ENCODE measurements at places on chromosomes 3 and 15.

DNA sequence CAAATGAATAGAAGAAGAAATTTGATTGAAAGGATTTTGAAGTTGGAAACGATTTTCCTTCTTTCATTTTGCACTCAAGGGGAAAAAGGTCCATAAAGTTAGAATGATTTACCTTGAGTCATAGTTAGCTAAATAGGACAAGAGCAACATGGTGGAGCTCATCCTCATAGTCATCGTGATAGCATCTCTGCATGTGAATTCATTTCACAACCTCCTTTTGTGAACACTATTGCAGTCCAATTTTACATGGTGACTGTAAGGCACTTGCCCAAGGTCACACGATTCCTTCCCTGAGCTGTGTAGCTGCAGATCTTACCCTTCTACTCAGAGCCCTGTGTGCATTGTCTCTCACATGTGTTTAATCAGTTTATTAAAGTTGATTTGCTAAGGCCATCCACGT lies 359.8 kb upstream of the C2CD4B start:
- no peak for DNase-seq

DNA sequence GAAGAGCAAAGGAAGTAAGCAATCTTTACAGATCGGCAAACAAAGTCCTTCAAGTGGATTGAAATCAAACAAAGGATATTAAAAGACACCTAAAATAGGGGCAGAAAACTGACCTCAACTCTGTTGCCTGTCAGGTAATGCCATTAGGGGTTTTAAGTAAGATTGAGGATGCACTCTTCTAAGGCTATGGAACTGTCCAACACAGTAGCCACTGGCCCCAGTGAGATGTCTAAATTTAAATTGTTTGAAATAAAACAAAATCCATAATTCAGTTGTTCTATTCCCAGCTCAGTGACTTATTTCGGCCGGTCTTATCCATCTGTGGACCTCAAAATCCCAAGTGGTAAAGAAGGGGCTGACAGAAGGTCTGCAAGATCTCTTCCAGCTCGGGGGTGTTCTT lies 49.5 kb upstream of the LMCD1 start:
- no peak for DNase-seq

- no peak for DNase-seq
Measured at GRCh38 chr3:154389861-154390260, 40.1 kb downstream of the GPR149 start.

GRCh38 chr15:31326875-31327668 lies 437 bp downstream of the KLF13 start:
- DNase-seq = peak; percentile 56

GRCh38 chr3:45140141-45140769 lies 5.9 kb downstream of the CDCP1 start:
- DNase-seq = no peak

GRCh38 chr3:124659175-124659574 lies 71.1 kb upstream of the UMPS start:
- DNase-seq = no peak

DNA sequence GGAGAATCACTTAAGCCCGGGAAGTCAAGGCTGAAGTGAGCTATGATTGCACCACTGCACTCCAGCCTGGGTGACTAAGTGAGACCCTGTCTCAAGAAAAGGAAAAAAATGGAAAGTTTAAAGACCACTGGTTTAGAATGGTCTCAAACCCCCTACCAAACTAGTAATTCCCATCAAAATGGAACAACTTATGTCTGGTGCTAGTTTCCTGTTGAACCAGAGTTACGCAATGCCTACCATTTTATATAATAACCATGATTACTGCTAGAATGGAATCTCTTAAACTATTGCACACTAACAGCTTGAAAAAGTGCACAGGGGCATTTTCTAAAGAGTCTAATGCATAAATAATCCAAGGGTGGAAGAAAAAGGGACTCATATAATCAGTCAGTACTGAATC lies 43.6 kb downstream of the DMXL2 start:
- no peak for DNase-seq

DNA sequence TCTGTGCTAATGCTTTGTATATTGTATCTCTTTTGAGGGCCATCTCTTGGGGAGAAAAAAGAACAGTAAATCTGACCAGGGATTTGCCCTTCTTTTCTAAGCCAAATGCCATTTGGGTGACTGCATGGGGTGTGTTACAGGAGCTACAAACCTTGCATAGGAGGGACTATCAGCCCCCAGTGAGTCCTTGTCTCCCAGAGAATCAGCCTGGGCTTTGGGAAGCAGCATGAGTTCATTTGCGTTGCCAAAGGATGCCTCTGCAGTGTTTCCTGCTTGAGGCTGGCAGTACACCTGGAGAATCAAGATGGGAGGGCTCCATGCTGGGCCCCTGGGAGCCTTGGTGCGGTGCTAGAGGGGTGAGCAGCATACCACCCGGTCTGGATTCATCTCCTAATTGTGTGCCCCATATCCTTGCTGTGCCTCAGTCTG lies 49.6 kb upstream of the POLG start:
- DNase-seq = no peak

DNA sequence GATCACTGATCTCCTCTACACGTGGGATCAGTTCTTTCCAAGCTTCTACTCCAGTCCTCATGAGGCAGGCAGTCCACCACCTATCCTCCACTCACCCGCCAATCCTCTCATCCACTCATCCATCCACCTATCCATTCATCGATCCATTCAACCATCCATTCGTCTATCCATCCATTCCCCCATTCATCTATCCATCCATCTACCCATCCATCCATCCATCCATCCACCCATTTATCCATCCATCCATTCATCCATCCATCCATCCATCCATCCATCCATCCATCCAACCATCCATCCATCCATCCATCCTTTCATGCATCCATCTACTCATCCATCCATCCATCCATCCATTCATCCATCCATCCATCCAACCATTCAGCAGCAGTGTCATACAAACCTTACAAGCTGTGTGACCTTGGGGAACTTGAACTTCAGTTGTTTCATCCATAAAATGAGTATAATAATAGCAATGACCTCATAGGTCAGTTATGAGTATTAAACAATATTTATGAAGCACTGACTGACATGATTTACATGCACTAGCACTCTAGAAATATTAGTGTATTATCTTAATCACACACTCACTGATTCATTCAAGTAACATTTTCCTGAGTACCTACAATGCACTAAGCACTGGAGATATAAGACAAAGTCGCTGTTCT lies 55.0 kb downstream of the TLE3 start:
- DNase-seq = no peak

- DNase-seq = no peak
Measured at GRCh38 chr15:66724732-66725463, 22.9 kb downstream of the SMAD6 start.

DNA sequence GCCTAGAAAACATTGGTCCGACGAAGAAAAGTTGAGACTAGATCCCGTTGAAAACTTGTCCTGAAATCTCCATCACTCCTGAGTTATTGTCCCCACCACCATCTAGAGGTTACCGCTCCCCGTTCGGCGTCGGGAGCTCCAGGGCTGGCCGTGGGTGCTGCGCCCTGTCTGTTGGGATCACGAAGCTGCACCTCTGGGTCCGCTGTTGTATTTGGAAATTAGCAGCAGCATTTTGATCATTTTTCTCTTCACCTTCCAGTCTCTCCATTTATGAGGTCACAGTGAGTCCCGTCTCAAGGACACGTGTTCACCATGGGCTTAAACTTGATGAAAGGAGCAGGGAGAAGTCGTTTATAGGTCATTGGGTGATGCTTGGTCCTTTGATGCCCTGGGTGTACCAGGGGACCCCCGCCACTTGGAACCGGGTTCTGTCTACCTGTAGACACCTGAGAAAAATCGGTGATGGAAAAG lies 565 bp downstream of the MANF start:
- no peak for DNase-seq

GRCh38 chr3:170330366-170330765 lies 27.1 kb upstream of the SKIL start:
- DNase-seq = no peak

DNA sequence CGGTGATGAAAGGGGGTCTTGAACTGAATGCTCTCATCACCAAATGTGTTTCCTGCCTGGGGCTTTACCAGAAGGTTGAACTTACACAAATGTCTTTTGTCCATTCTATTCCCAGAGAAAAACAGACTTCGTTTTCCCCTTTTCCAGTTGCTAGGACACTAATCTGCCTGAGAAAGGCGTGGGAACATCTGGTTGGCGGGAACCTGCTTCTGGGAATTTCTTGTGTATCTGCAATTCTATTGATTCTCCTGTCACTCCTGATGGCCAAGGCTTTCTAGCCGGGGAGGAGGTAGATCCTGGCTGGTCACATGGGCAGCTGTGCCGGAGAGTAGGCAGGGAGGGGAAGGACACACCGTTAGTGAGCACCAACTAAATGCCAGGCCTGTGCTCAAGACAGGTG lies 31.1 kb upstream of the CCDC174 start:
- no peak for DNase-seq

DNA sequence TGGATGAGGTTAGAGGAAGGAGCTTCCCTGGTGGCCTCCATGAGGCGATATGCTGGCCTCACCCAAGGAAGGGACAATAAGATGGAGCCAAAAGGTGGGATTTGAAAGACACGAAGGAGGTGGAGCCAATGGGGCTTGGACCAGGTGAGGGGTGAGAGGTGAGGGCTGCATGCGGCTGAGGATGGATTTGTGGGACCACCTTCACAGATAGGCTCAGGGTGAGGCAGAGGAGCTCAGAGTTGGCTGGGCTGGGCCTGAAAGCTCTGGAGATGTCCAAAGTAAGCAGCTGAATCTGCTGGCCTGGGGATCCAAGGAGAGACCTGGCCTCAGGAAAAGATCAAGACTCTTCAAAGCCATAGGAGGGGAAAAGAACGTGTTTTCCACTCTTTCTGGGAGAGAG lies 49.8 kb downstream of the EXOG start:
- DNase-seq = no peak

- no peak for DNase-seq
Measured at GRCh38 chr3:158925021-158925420, 123.2 kb downstream of the MFSD1 start.

DNA sequence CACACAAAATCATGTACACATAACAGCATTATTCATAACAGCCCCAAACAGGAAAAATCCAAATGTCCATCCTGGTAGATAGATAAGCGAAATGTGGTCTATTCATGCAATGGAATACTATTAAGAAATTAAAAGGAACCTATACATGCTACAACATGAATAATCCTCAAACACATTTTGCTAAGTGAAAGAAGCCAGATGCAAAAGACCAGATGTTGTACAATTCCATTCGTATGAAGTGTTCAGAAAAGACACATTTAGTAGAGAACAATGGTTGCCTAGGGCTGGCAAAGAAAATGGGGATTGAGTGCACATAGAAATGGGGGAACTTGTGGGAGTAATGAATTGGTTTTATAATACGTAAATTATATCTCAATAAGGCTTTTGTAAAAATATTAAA lies 182.3 kb downstream of the EBLN2 start:
- DNase-seq = no peak

- no peak for DNase-seq
Measured at GRCh38 chr15:101049282-101049681, 130.1 kb downstream of the LRRK1 start.

GRCh38 chr3:16381426-16381825 lies 116.4 kb downstream of the OXNAD1 start:
- DNase-seq = no peak

GRCh38 chr3:128620268-128620691 lies 30.3 kb downstream of the RPN1 start:
- DNase-seq = no peak

DNA sequence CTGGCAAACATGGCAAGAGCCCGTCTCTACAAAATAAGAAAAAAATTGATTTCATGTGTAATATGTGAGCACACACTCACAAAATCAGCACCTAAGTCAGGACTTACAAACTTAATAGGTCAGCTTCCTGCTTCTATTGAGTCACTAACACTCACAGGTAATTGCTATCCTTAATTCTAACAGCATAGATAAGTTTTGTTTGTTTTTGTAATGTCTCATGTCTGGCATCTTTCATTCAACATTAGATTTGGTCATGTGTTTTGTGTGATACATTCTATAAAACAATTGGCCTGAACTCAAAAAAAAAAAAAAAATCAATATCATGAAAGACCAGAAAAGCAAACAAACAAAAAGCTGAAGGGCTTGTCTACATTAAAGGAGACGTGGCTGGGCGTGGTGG lies 564.7 kb downstream of the AGBL1 start:
- DNase-seq = no peak

- peak; percentile 11 for DNase-seq
Measured at GRCh38 chr15:70196372-70197316, 98.9 kb upstream of the TLE3 start.

GRCh38 chr3:57706462-57706861 lies 13.6 kb upstream of the DENND6A start:
- no peak for DNase-seq

GRCh38 chr3:60770532-60770931 lies 480.7 kb downstream of the FHIT start:
- DNase-seq = no peak

Data from stimulated activated CD4-positive, alpha-beta T cell treated with anti-CD3 and anti-CD28 coated beads, Interleukin-2, amount 100 ng/mL, for 48 hours (primary cell).